ENCODE measurements at places on chromosomes 3 and 15.

- DNase-seq = no peak
Observed at GRCh38 chr15:91101608-91101920, 1.5 kb downstream of the SV2B start.

GRCh38 chr3:152021951-152022461 lies 148.6 kb downstream of the SUCNR1 start:
- DNase-seq = no peak

GRCh38 chr15:57309856-57310760 lies 66.2 kb upstream of the CGNL1 start:
- DNase-seq = no peak

DNA sequence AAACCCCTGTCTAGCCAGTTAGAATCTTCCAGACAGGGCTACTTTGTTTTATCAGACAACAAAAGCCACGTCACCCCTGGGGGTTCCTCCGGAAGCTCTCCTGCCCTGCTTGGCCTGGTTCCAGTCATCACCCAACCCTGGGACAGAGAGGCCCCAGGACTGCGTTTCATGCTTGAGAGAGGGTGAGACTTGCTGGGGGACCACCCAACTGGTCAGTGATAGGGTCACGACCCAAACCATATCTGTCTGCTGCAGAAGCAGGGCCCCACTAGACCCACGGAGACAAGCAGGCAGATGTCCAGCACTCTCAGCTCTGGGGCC lies 1.2 kb downstream of the NT5DC2 start:
- no peak for DNase-seq

DNA sequence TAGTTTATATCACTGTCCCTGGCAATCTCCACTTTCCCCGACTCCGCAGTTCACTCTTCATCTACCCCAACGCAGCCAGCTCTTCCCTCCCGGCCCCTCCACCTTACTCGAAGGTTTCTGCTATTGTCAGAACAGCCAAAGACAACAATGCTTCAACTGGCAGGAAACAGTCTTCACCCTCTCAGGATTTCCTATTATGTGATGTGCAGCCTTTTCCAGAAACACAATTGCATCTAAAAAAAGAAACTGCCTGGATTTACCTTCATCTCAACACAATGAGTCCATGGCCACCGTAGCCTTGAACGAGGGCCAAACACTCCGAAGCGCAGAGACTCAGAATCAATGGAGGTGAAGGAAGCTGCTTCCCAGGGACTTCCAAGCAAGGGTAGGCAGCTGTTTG lies 182.1 kb upstream of the TSC22D2 start:
- DNase-seq = no peak

DNA sequence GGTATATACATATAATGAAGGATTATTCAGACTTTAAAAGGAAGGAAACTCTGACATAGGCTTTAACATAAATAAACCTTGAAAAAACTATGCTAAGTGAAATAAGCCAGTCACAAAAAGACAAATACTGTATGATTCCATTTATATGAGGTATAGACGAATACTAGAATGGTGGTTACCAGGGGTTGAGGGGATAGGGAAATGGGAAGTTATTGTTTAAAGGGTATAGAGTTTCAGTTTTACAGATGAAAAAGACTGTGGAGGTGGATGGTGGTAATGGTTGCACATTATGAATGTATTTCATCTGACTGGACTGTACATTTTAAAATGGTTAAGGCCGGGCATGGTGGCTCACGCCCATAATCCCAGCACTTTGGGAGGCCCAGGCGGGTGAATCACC lies 41.7 kb downstream of the FRMD5 start:
- no peak for DNase-seq

DNA sequence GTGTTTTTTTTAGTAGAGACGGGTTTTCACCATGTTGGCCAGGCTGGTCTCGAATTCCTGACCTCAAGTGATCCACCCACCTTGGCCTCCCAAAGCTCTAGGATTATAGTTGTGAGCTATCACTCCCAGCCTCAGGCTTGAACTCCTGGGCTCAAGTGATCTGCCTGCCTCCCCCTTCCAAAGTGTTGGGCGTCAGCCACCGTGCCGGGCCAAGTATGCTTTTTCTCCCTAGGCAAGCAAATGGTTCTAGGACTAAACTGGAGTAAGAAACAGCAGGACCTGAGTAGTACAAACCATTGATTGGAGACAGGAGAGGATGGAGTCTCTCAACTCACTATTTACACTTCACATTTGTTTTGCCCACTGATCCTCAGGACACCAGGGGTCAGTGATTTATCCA lies 4.6 kb upstream of the PTPN9 start:
- DNase-seq = no peak

DNA sequence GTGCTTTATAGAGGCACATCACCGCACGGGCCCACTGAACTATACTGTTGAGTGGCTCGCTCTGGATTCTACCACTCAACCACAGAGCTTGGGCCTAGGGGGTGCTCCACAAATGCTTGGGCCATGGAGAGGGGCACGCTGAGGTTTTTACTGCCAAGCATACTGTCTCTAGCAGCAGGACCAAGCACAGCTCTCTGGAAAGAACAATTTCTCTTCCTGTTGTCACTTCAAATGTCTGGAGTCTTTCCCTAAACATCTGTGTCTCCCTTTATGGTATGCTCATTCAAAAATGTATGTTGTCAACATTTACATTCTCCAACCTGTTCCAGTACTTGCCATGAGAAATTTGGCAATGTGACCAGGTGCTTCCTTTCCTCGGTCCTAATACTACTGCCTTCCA lies 114.7 kb upstream of the TPM1 start:
- no peak for DNase-seq

GRCh38 chr3:134598763-134599545 lies 51.9 kb downstream of the KY start:
- no peak for DNase-seq

DNA sequence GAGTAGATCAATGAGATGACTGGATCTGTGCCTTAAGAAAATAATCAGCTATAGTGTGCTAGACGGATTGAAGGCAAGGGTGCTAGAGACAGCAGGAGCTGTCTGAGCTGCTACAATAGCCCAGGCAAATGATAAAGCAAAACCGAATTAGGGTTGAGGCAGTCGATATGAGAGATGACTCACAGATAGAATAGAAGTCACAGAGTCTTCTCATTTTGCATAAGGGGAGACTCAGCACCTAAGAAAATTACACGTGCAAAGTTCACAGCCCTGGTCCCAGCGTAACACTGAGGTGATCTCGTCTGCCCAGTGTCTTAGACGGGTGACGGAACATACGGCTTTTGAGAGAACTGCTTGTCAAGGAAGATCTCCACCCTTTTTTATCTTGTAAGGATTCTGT lies 11.6 kb downstream of the LPP start:
- no peak for DNase-seq

DNA sequence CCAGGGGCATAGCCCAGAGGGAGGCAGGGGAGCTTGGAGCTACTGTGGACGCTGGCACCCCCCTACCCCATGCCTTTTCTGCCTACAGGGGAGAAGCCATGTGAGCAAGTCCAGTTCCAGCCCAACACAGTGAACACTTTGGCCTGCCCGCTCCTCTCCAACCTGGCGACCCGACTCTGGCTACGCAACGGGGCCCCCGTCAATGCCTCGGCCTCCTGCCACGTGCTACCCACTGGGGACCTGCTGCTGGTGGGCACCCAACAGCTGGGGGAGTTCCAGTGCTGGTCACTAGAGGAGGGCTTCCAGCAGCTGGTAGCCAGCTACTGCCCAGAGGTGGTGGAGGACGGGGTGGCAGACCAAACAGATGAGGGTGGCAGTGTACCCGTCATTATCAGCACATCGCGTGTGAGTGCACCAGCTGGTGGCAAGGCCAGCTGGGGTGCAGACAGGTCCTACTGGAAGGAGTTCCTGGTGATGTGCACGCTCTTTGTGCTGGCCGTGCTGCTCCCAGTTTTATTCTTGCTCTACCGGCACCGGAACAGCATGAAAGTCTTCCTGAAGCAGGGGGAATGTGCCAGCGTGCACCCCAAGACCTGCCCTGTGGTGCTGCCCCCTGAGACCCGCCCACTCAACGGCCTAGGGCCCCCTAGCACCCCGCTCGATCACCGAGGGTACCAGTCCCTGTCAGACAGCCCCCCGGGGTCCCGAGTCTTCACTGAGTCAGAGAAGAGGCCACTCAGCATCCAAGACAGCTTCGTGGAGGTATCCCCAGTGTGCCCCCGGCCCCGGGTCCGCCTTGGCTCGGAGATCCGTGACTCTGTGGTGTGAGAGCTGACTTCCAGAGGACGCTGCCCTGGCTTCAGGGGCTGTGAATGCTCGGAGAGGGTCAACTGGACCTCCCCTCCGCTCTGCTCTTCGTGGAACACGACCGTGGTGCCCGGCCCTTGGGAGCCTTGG lies 5.6 kb downstream of the CIB1 start:
- DNase-seq = no peak

- no peak for DNase-seq
Observed at GRCh38 chr3:139957844-139958243, 22.9 kb downstream of the CLSTN2 start.

- DNase-seq = no peak
Observed at GRCh38 chr3:150145659-150146058, 175.0 kb upstream of the PFN2 start.

- DNase-seq = no peak
Observed at GRCh38 chr3:113498221-113499005, 16.5 kb downstream of the SPICE1 start.

DNA sequence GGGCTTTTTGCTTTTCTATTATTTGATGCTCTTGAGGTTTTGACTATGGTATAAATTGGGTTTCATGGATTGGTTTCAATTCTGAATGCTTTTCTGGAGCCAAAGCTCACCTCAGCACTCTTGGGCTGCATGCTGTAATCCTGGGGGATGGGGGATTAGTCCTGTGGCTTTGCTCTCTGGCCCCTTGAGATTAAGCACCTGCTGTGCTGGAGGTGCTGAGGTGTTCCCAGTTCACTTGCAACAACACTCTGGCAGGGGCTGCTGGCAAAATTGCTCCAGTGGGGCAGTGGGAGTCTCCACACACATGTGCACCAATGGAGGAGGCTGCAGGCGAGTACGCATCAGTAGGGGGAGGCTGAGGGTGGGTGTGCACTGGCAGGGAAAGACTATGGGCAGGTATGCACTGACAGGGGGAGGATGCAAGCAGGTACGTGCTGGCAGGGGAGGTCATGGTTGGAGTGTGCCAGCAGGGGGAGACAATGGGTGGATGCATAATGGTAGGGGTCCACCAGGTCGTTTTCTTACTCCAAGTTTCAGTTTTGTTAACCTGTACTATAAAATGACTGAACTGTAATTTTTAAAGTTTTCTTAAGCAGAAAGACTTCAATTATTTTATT lies 489.2 kb downstream of the FGF12 start:
- DNase-seq = no peak

GRCh38 chr15:96360581-96361308 lies 30.2 kb downstream of the NR2F2 start:
- DNase-seq = no peak

DNA sequence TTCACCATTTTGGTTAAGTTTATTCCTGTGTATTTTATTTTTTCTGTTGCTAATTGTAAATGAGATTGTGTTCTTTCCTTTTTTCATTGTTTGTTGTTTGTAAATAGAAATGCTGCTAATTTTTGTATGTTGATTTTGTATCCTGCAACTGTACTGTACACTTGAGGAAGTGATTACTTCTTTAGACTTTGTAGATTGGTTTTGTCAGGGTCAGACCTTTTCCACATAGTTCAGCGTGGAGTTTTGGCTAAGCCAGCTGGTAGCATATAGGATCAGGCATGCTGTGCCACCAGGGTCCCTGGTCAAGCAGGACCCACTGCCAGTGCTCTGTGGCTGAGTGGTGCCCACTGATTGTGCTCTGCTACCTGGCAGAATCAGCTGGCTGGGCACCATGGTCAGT lies 80.1 kb downstream of the CD200 start:
- no peak for DNase-seq

DNA sequence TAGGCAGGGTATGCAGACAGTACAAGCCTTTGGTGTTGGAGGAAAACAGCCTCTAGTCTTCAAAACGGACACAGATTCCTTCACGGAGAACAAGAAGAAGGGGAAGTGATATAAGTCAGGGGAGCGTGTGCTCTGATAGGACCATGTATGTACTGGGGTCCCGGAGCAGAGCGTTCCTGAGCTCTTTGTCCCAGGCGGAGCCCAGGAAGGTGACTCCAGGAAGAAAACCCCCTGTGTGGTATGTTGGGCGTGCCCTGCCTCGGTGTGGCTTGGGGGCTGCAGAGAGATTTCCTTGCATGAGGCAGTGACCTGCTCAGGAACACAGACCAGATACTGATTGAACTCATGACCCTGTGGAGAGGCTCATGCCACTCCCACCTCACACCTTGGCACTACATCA lies 21.7 kb downstream of the MELTF start:
- no peak for DNase-seq

DNA sequence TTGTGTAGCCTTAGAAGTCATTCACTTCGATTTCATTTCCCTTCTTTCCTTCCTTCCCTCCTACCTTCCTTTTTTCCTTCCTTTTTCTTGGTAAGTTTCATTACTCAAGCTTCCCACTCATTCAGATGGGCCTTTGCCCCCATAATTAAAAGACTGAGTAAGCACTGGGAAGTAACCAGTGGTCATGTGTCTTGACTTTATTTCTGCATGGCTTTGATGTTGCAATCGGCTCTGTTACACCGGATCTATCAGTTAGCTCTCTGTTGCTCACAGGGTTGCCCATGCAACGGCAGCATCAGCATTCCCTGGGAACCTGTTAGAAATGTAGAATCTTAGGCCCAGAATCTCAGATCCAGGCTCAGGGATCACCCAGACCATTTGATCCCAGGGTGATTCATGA lies 25.6 kb upstream of the LARS2 start:
- DNase-seq = no peak

DNA sequence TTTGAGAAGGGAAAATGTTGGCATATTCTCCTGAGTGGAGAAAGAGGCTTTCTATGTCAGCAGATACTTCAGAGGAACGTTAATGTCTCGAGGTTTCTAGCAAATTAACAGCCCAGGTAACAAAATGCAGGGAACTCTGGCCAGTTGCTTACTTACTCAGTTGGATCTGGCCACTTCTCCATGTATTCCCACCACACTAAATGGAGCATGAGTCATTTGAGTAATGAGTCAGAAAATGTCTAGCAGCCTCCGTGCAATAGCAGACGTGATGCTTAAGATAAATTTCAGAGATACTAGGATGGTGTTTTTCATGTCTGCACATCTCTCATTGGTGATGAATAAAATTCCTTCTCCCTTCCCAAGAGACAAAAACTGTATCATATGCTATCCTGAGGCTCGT lies 671.5 kb downstream of the FHIT start:
- no peak for DNase-seq

DNA sequence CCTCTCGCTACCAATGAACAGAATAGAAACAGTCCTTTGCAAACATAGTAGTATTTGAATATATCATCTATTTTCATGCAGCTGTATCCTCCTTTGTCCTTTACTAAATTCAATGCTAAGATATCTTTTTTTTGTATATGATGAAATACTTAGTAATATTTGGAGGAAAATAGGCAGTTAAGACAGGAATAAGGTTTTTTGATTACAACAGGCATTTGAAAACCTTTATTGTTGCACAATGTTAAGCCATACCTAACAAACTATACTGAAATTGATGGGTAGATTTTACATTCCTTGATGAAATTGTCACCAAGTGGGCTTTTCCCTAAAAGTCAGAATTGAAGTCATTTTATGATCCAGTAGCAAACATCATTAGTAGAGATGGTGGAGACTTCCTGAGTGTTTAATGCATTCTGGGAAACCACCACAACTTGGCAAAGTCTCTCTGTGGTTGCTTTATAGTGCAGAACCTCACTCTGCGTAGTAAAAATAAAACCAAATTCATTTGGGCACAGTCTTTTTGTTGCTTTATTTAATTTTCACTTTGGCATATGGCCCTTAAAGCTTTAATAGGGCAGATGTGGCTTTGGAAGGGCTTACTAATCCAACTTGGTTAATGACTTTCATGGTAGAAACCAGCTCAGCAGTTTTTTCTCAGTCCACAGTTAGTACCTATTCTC lies 216.0 kb downstream of the DIPK2A start:
- DNase-seq = no peak

Measured in stimulated activated CD4-positive, alpha-beta T cell treated with anti-CD3 and anti-CD28 coated beads, Interleukin-15, amount 100 ng/mL, for 1 hour (primary cell).